ENCODE measurements at places on chromosomes 2 and 18. TPM values are rescaled to one million over a fixed set of nuclear protein-coding genes. Genes with fewer than 3 reads are reported as not detected.
A peak's percentile ranks its signal among the peaks of the same experiment; 100 is the strongest.

DNA sequence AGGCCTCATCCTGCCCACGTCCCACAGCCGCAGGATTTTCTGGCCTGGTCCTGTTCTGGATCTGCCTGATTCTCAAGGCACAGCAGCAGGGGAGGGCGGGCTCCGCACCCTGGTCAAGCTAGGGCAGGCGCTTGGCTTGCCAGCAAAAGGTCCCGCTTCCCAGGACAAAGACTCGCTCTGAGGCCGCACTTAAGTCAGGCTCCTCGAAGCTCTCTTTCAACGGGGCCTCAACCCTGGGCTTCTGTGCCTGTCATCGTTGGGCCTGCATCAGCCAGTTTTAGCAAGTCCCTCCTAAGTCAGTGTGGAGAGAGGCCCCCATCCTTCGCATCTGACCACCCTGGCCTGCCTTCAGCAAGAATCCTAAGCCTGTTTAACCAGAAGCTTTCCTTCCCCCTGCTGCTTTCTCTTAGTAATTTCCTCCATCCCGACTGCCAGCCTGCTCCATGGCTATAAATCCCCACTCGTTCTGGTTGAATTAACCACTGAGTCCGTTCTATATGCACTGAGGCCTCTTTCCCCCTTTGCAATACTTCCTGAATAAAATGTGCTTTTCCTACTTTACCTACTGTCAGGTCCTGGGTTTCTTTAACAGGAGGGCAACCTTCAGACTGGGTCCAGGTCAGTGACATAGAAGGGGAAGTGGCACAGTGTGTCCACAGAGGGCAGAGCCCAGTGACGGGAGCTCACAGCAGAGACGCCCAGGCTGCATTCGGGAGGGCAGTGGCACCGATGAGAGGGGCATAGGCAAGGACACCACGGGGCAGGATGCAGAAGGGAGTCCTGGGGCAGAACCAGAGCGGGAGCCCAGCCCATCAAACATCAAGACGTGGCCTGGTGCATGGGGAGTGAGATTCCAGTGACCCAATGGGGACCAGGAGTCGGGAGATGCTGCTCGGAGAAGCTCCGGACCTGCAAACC lies 62.7 kb downstream of the SP110 start:
- DNase-seq, result no peak

Gene FSIP2
- total RNA-seq, result under 0.01 TPM

DNA sequence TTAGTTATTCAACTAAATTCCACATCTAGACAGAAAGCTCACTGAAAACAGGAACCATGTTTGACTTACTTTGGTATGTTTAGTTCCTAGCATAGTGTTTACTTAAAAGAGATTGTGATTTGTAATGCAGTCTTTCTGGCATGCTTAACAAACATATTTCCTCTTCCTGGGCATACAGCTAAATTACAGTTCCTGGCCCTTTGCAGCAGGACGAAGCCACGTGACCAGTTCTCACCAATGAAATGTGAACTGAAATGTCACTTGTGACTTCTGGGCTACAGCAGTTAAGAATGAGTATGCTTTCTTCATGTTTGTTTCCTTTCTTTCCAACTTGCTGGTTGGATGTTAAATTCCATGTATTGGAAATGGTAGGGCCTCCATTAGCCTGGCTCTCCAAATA lies 330.5 kb downstream of the FIGN start:
- no peak for DNase-seq

DNA sequence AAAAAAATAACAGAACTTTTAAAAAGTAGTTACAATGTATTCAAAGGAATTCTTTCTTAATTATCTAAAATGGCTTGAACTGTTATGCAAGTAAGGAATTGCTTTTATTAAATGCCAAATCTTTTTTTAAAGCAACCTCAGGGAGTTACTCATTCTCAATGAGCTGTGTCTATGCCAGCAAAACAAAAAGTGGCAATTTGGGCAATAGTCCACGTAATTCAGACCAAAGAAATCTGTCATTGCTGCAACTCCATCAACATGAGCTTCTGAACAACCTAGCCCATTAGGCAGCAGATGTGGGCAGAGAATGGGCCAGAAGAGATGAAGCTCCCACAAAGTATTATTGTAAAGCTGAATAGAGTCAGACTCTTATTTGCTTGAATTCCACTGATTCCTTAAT lies 118.4 kb downstream of the ALK start:
- no peak for DNase-seq

Gene SNORC
- total RNA-seq, result 0.28 TPM

Gene GALNT3
- total RNA-seq, result 2.0 TPM

Gene KLHL30
- total RNA-seq, result under 0.01 TPM

Gene CMPK2
- 0.28 TPM for total RNA-seq

Gene RAB17
- total RNA-seq, result not detected

DNA sequence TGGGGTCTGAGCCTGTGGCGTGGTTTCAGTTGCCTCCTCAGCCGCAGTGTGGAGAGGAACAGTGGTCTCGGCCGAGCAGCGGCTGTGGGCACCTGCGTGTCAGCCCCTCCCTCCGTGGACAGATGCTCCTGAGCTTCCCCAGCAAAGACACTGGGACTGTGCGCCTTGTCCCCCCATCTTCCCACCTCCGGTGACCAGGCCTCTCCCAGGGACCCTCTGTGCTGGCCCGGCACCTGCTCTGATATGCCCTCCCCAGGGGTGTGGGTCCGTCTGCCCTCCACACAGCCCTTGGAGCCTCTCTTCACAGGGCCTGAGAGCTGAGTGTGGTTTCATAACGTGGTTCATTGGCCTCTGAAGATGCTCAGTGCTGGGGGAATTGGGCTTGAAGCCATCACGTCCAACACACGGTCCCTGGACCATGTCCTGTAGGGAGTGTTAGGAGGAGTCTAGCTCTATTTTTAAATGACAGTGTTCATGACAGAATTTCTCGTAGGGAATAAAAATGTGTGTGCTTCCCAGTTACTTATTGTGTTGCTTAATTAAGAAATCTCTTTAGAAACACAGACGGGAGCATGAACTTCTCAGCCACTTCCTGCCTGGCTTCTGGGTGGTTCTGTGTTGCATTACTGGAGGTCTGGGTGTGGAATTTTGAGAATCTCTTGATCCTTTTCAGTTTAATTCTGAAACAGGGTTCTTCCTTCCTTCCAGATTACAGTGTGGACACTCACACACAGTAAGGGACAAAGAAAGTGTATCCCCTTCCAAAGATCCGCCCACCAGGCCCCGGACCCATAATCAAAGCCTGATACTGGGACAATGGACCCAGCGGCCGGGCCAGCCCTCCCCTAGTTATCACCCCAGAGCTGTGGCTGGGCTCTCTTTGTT lies 110.7 kb downstream of the NFATC1 start:
- DNase-seq, result no peak

Gene PROM2
- not detected for total RNA-seq

DNA sequence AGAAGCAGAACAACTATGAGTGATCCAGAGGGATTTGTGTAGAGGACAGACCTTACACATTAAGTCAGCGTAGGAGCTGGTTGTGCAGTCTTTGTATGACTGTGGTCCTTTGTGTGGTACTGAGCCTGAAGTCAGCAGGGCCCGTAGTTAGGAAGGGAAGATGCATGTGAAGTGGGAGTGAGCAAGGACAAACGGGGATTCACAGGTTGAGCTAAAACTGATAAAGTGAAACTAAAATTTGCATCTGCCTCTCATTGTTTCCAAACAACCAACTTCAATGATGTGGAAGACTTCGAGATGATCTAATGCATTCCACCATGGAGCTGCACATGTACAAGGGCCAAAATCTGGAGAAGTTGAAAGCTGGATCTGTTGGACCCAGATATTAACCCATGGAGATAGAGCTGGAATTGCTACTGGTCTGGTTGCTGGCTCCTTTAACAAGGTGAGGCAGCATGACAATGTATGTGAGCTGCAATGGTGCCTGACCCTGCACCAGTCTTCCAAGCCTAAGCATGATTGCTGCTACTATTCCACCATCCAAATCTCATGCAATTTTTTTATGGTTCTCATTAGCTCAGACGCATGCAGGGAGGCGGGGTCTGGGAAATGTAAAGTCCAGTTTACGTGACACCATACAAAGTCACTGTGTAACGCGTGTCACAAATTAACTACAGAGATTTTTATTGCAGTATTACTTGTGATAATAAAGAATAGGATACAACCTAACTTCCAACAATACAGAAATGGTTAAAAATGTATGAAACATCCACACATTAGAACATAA lies 12.1 kb upstream of the CYBRD1 start:
- no peak for DNase-seq

Gene STK17B
- 50.3 TPM for total RNA-seq

Gene TGFA
- total RNA-seq, result not detected

GRCh38 chr2:182619276-182619675 lies 96.8 kb upstream of the DNAJC10 start:
- DNase-seq, result no peak

- DNase-seq, result no peak
Observed at GRCh38 chr2:60552078-60552850, 1.2 kb downstream of the BCL11A start.

Gene ABCG8
- total RNA-seq, result not detected

Gene GKN2
- total RNA-seq, result not detected

- no peak for DNase-seq
Observed at GRCh38 chr2:101976891-101977290, 14.9 kb upstream of the IL1R2 start.

Gene ACOXL
- not detected for total RNA-seq

DNA sequence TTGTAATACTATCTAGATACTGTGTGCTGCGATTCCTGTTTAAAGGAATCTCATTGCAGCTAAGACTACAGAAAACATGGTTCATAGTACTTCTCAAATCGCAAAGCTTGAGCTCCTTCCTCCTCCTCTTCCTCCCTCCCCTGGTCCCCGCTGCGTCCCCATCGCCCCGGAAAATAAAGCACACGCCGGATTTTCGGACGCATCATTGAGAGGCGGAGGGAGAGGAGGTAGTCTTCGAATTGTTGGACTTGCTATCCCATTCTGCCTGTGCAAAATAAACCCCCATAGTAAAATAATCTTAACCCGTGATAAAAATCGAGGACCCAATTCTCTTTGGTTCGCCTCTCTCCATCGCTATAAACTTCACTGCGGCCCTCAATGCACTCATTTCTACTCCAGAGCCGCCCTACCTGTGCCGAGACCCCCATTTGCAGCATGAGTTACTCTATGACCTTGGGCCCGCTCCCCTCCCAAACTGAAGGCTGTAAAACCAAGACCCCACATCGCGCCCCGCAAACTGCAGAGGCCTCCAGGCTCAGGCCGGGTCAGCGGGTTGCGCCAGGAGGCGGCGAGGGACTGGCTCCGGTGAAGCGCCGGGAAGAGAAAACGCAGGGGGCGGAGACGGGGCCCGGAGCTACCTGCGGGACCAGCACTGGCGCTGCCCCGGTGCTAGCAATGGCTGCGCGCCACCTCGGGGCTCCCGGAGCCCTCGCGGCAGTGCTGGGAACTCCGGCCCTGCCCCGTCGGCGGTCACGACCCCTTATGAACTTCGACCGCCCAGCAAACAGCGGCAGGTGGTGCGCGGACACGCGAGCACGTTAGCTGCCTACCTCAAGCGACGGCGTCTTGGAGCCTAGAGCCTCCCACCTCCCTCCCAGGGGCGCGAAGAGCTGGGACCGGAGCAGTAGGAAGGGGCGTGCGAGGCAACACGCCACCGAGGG lies 649 bp downstream of the ESCO1 start:
- DNase-seq, result peak; percentile 9

DNA sequence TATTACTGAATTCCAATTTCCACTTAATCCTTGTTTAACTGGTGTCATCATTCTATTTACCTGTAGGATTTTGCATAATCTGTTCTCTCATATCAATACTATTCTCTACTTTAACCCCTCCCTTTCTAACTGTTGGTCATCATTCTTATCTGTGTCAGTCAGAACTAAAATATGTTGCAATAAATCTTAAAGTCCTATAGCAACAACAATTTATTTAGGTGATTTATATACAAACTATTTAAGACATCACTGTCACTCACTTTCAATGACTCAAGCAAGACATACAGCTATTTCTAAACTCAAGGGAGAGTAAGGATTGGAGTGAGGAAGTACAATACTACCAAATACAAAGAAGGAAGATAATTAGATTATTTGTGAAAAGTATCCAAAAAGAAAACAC lies 740.4 kb downstream of the DSC3 start:
- DNase-seq, result no peak

Gene SFT2D3
- total RNA-seq, result 2.5 TPM

DNA sequence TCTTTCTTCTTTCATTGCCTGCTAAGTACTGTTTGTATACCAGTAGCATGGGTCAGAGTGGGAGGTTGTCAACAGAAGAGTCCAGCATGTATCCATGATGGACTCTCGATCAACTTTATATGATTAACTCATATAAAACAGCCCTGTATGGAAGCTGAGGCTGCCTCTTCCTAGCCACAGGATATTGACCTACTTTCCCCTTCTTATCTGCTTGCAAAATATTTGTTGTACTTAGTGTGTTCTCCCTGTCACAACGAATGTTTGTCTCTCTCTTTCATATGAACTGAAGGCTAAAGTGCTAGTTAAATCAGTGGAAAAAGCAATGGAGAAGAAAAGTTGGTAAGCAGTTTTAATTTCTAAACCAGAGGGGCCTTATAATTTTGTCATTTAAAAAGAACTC lies 17.8 kb downstream of the MYO1B start:
- DNase-seq, result no peak

DNA sequence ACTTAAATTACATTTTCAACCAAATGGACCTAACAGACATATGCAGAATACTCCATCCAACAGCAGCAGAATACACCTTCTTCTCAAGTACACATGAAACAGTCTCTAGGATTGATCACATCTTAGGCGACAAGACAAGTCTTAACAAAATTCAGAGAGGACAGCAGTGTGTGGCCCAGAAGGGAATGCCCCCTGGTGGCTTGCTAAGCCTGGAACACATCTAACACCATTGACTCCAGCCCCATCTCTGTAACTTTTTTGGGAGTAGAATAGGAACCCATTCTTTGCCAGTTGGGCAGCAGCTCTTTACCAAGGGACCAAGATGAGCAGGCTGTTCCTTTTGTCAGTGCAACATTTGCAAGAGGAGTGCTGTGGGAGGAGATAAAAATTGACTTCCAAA lies 249.9 kb downstream of the PLCL1 start:
- DNase-seq, result peak; percentile 37

Gene CFAP53
- under 0.01 TPM for total RNA-seq

DNA sequence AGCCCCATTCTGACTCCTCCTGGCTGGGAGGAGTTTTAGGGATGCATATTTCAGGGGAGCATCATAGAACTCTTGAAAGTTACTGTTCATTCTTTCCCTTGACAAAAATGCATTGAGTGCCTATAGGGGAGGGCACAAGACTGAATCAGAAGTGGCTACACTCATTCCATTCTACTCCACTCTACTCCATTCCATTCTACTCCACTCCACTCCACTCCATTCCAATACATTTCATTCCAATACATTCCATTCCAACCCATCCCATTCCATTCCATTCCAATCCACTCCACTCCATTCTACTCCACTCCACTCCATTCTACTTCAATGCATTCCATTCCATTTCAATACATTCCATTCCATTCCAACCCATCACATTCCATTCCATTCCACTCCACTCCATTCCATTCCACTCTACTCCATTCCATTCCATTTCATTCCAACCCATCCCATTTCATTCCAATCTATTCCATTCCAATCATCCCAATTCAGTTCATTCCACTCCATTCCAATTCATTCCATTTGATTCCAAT lies 110.8 kb downstream of the LOXHD1 start:
- no peak for DNase-seq
